ENCODE measurements at places on chromosomes 5 and 9. TPM values are rescaled to one million over a fixed set of nuclear protein-coding genes. Genes with fewer than 3 reads are reported as not detected.

DNA sequence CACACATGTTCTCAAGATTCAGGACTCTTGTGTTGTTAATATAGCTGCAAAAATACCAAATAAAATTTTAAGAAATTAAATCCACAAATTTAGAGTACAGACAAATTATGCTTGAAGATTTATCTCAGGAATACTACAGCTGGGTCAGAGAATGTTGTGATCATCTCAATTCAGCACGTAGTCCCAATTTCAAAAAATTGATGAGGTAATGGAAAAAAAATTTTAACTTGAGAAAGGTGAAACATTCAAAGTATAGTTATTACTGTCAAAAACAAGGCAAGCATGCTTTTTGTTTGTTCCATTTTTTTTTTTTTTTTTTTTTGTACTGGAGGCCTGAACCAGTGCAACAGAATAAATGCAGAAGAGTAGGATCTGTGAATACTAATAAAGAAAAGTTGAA lies 29.4 kb downstream of the ICE1 start:
- no peak for DNase-seq

GRCh38 chr9:70506159-70506558 lies 91.7 kb upstream of the KLF9 start:
- no peak for DNase-seq

DNA sequence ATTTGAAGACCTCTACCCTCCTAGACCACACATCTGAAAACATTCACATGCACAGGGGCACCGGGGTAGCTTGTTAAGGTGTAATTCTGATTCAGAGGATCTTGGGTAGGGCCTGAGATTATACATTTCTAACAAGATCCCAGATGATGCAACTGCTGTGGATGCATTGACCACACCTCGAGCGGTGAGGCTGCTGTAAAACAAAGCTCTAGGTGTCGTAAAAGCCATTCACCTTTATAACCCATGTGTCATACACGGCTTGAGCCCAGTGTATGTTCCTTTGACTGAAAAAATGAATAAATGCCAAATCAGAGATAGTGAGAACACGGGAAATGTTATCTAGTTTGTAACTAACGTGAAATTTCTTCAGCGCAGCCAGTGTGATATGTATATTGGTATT lies 1578.2 kb upstream of the WWC1 start:
- DNase-seq = no peak

GRCh38 chr9:126670270-126670669 lies 56.5 kb downstream of the LMX1B start:
- DNase-seq = no peak

GRCh38 chr9:83765376-83765775 lies 52.2 kb downstream of the GKAP1 start:
- DNase-seq = no peak

Gene SCGB3A2
- total RNA-seq = not detected

DNA sequence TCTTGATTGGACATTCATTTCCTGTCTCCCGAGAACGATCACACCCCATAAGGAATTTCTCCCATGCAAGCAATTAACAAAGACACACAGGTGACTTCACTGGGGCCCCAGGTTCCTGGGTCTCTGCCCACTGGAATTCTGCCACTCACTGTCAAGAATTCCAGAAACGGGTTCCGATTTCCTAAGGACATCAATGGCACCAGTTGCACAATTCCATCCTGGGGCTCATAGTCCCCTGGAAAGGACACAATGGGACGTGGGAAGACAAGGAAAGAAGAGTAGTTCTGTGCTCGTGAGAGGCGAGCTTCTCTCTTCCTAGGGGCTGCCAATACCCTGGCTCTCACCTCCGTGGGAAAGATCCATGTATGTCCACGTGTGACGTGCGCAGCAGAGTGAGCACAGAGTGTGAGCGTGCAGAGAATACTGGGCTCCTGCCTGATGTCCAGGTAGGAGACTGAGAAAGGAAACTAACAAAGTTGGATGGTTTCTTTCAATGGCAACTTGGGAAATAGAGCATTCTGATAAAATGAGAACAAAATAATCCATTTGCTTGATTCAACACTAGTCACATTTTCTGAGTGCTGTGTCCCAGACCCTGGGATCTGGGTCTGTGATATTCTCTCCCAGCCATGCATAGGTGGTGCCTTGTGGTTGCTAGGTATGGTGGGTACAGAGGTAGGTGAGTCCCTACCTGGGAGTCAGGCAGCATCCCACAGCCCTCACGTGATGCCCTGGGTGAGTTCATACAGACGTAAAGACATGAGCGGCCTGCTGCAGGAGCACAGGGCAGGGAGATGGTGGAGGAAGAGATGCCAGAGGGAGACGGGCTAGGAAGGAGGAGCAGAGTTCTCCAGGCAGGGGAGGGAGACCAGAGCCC lies 159.8 kb downstream of the COL23A1 start:
- DNase-seq = no peak

GRCh38 chr5:50967009-50967562 lies 300.6 kb downstream of the PARP8 start:
- no peak for DNase-seq

Gene PTTG1
- 2.6 TPM for total RNA-seq

Gene STKLD1
- 1.2 TPM for total RNA-seq

GRCh38 chr9:109590966-109591365 lies 92.9 kb upstream of the PTPN3 start:
- DNase-seq = no peak

- DNase-seq = no peak
Measured at GRCh38 chr5:135669416-135669815, 90.6 kb upstream of the CXCL14 start.

Gene PRDM9
- not detected for total RNA-seq

- no peak for DNase-seq
Measured at GRCh38 chr9:4207123-4207875, 92.6 kb downstream of the GLIS3 start.

Gene OTP
- not detected for total RNA-seq

DNA sequence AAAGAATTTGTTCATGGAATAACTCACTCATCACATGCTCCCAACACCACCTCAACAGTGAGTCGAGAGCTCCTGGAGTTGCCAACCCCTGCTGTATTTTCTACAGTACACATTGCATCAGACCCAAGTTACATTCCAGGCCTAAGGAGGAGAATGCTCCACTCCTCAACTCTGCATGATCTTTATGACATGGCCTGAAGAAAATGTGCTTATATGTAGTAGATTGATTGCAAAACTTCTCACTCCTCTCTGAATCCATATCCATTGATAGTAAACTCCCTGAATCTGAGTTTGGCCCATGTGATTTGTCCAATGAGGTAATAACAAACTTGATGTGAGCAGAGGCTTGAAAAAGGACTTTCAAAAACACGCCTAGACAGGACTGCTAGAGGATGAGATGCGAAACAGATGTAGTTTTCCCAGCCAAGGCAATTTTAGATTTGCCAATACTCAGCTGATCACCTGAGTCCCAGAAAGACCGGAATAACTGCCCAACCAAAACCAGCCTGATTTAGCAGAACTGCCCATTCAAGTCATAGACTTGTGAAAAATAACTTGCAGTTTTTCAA lies 29.0 kb upstream of the PAPPA start:
- no peak for DNase-seq

DNA sequence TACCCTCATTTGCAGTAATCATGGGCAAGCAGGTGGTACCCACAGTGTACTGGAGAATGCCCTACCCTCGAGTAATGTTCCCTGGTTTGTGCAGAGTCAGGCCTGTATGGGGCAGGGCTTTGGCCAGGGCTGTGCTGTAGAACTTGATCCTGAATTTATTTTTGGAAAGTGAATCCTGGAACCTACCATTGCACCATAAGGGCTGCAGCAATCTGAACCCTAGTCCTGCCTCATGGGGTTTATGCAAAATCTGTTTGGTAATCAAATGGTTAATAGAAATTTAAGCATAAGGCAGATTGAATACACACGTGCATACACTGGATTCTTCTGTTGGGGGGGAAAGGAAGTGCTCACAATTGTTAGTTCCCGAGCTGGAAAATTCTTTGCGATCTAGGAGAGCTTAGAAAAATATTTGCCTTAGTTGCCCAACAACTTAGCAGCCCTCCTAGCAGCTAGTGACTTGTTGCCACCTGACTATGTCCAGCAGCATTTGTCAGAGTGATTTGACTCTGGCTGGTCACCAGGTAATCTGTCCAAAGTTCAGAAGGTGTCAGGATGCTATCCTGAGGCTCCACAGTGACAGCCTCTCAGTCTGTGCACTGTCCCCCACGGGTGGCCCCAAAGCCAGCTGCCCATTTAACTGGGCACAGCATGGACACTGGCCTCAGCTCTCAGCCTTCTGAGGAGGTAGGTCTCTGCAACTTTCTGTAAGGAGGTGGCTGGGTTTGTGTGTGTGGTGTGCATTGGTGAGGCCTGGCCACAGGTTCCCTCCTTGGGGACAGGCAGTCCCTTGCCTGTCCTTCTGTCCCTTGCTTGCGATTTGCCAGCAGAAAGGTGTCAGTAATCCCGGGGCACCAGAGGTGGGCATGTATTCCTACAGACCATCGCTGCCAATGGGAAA lies 8.3 kb downstream of the MVB12B start:
- no peak for DNase-seq

- no peak for DNase-seq
Measured at GRCh38 chr9:129731477-129732085, 21.3 kb downstream of the PTGES start.

- DNase-seq = no peak
Measured at GRCh38 chr5:174052636-174053035, 7.1 kb downstream of the NSG2 start.

DNA sequence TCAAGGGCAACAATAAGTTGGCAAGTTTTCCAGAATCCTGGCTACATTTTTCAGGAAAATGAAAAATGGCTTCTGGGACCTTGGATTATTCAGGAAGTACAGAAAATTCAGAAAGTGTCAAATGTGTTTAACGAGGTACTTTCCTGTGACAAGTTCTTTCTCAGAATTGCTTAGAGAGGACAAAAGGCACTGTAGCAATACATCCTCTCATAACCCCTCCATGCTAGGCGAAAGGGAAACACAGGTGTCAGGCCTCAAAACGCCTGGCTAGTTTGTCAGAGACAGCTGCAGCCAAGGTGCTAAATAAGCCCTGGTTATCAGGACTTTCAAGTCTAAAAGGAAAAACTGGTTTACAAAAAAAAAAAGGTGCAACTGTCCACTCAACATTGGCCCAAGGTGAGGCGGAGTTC lies 115.2 kb downstream of the GNAQ start:
- DNase-seq = no peak

Gene AUH
- total RNA-seq = 12.1 TPM

Gene NRG2
- total RNA-seq = 0.90 TPM

DNA sequence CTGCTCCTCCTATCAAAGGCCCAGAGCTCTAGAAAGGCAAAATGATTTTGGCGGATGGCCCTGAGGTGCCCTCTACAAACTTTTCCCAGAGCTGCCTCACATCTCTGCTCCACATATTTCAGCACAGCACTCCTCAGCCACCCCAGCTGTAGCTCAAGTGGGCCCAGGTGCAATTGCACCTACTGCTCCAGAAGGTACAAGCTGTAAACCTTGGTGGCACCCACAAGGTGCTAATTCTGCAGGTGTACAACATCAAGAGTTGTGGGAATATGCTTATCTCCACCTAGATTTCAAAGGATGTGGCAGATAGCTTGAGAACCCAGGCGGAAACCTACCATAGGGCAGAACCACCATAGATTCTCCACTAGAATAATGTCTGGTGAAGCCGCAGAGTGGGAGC lies 432.2 kb downstream of the TMEM232 start:
- DNase-seq = no peak

DNA sequence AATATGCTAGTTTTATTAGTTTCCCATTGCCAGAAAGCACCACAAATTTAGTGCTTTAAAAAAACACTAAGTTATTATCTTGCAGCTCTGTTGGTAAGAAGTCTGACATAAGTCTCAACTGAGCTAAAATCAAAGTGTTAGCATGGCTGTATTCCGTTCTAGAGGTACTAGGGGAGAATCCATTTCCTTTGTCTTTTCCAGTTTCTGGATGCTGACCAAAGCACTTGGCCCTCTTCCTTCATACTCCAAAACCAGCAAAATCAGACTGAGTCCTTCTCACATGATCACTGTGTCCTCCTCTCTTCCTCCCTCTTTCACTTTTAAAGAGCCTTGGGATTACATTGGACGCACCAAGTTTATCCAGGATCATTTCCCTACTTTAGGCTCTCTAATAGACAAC lies 9.5 kb downstream of the CDH18 start:
- no peak for DNase-seq

GRCh38 chr5:80238778-80239679 lies 16.8 kb downstream of the SERINC5 start:
- peak; percentile 86 for DNase-seq

DNA sequence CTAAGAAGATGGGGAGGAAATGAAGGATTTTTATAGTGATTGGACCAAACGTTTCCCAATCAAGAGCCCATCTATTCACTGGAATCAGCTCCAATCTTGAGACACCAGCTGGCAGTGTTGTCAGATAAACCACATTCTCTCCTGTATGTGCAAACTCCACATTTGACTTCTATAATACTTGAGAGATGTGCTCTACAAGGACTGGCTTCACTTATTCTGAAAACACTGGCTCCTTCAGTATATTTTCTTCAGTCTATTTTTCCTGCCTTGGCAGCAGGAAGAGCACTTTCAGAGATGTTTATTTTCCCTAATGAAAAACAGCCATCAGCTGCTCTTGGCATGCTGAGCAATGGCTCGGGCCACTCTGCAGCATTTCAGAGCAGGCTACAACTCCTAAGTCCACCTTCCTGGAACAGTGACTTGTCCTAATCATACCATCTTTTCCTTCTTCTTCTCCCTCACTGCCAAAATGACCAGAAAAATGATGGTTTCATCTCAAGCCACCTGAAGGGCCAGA lies 96.9 kb upstream of the FSTL4 start:
- DNase-seq = no peak

DNA sequence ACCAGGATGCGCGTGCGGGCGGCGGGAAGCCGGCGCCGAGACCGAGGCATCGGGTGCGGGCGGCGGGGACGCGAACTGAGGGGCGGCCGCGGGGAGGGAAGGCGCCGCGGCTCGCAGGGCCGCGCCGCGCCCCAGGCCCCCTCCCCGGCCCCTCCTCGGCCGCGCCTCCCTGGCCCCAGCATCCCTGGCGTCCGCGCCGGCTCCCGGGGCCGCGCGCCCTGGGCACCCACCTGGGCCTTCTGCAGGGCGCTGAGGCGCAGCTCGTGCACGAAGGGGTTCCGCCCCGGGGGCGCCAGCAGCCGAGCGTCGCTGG lies 324 bp downstream of the LPCAT1 start:
- DNase-seq = no peak

Gene SLIT3
- total RNA-seq = 140 TPM

GRCh38 chr9:99296291-99296951 lies 74.3 kb downstream of the SEC61B start:
- peak; percentile 79 for DNase-seq

- DNase-seq = no peak
Measured at GRCh38 chr5:136457390-136458013, 92.2 kb upstream of the TRPC7 start.

Gene GPR151
- not detected for total RNA-seq

DNA sequence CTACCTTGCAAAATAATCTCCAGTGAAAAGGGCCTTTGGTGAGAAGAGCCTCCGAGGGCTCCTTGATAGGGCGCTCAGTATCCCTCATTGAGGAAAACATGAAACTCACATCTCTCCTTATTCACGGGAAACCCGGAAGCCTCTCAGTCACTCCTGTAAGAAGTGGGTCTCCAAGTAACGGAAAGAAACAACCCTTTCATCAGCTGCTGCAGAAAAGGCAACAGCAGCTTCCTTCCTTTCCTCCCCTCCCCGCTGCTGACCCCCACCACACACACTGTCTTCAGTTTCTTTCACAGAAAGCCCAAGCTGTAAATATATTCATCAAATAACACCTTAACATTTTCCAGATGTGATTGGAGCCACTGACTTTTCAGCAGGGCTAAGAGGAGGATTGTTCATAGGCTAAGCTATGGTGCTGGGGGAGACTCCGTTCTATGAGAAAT lies 81.4 kb downstream of the C9orf152 start:
- no peak for DNase-seq

- peak; percentile 90 for DNase-seq
Measured at GRCh38 chr9:137435980-137436760, 5.0 kb downstream of the ENTPD8 start.
